ENCODE measurements at places on chromosomes 16 and 17.

- peak; percentile 65 for DNase-seq
Measured at GRCh38 chr16:73058616-73059409, 10.9 kb upstream of the ZFHX3 start.

GRCh38 chr17:21218101-21218500, 4.1 kb upstream of the TMEM11 start:
- DNase-seq = peak; percentile 56

- no peak for DNase-seq
Measured at GRCh38 chr17:74031316-74032090, 172.0 kb upstream of the RPL38 start.

DNA sequence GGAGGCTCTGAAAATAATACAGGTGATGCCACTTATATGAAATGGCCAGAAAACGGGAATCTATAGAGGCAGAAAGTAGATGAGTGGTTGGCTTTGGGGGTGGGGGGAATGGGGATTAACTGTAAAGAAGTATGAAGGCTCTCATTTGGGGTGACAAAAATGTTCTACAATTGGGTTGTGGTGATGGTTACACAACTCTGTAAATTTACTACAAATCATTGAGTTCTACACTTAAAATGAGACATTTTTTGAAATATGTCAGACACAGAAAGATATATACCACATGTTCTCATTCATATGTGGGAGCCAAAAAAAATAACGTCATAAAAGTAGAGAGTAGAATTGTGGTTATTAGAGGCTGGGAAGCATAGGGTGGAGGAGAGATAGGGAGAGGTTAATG, 25.7 kb downstream of the ARHGAP17 start:
- DNase-seq = no peak

- DNase-seq = no peak
Measured at GRCh38 chr17:29569245-29569950, 897 bp downstream of the TP53I13 start.

GRCh38 chr17:57739402-57740234, 5.5 kb downstream of the CCDC182 start:
- DNase-seq = no peak

DNA sequence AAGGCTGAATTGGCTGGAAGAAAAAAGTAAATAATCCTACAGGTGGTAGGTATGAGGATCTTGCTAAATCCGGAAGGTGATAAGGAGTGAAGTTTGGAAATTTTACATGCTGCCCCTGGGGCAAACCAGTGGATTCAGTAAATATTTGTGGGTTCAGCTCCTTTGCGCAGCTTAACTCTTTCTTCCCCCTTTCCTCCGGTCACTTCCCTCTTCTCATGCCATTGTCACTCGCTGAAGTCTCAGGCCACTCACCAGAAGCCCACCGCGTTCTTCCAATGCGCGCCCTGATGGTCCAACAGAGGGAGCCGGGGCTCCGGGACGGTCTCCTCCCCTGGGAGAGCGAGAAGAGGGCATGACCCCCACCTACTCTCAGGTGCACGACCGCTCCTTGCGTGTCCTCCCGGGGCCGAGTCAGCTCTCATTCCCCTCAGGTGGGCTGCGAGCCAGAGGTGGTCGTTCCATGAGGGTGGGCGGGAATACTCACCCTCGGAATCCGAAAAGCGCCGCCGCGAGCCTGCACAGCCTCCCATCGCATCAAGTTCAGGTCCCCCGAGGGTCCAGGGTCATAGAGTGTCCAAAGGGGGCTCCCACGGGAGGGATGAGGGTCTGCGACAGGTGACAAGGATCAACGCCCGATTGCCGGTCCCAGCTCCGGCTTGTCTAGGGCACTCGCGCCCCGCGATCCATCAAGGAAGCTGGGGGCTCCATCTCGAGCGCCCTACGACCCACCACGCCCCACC, 474 bp downstream of the CLN3 start:
- DNase-seq = no peak

All from 8988T (cell line).